Hematopoietic multipotent progenitor cell treated with erythropoietin and hydrocortisone succinate and interleukin-3 and kit ligand, for 4 days (in vitro differentiated cells): ENCODE measurements at places on chromosomes 6 and 20.

DNA sequence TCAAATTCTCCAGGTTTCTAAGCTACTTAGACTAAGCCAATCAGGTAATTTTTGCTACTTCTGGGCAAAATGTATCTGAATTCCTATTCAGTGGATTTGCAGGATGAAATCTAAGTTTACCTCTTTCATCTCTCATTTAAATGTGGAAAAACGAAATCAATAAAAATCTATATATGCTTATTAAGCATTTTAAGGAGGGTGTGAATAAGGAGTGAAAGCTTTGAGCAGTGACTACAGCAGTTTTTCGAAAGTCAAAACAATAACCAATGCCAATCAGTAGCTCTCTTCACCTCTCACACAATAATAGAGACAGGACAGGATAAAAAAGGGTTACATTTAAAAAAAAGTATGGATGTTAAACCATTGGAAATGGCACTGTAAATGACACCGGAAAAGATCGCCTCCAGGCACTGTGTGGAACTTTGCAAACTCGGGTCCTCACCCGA lies 476 bp upstream of the BCKDHB start:
- no peak for DNase-seq

DNA sequence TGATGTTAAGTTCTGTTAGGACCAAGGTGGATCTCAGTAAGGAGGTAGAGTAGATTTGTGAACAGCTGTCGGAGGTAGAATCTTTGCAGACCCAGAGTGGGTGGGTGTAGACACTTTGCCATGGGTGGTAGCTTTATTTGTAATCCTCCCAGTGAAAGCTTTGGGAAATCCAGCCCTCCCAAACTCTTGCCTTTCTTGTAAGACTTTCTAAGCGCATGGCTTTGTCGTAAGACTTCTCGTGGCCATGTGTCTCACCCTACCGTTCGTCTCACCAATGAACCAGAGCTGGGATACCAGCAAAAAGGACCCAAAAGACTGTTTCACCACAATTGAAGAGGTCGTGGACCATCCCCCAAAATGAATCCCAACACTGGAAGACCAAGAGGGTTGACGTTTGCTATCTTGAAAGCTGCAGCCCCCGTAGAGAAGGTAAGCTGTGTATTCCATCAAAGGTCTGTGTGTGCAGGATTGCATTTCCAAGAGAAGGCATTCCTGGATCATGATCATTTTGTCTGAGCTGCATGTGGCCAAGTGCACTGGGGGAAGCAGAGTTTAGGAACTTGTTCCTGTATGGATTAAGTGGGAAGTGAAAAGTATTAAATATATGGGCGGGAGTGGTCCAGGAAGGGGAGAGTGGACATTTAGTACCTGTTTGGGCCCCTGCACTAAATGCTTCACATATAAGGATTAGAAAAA lies 5.8 kb upstream of the TMEM14A start:
- DNase-seq, result no peak

GRCh38 chr20:9532069-9532838 lies 17.9 kb downstream of the LAMP5 start:
- DNase-seq, result no peak

- no peak for DNase-seq
These were observed 65.0 kb upstream of the HIVEP1 start for GRCh38 chr6:11947063-11947462.

DNA sequence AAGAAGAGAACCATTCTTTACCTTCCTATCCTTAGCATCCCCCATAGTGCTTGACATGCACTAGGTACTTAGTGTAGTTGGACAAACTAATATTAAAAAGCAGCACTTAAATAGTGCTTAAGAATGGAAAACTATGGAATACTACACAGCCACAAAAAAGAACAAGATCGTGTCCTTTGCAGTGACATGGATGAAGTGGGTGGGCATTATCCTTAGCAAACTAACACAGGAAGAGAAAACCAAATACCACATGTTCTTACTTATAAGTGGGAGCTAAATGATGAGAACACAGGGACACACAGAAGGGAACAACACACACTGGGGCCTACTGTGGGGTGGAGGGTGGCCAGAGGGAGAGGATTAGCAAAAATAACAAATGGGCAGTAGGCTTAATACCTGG lies 66.8 kb downstream of the EPHA7 start:
- no peak for DNase-seq

DNA sequence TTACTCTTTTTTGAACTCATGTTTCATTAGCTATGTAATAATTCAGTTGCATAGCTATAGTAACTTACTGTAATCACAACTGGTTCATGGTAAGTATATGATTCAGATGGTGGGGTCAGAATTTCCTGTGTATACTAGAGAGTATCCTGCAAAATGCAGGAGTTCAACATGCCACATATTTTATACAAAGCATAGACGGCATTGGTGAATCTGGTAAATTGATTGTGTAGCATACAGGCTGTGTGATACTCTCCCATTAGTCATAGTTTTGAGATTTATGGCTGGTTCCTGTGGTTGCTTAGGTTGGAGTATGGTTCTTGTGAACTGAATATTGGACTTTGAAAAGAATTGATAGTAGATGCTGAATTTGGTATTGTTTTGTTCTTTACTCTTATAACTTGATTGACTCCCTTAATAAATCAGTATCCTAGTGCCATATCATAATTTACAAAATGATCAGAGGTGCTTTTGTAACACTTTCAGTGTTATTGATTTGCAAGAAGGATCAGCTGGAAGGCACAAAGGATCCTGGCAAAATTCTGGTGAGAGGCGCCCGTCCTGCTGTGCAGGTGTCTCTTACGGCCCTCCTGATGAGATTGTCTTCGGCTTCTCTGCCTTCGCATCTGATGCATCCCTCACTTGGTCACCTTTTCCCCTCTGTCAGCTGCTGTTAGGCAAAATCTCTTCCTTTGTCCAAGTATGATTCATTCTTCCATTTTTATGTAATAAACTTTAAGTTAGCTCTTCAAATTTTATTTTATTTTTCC lies 22.6 kb downstream of the SNX9 start:
- DNase-seq, result no peak

DNA sequence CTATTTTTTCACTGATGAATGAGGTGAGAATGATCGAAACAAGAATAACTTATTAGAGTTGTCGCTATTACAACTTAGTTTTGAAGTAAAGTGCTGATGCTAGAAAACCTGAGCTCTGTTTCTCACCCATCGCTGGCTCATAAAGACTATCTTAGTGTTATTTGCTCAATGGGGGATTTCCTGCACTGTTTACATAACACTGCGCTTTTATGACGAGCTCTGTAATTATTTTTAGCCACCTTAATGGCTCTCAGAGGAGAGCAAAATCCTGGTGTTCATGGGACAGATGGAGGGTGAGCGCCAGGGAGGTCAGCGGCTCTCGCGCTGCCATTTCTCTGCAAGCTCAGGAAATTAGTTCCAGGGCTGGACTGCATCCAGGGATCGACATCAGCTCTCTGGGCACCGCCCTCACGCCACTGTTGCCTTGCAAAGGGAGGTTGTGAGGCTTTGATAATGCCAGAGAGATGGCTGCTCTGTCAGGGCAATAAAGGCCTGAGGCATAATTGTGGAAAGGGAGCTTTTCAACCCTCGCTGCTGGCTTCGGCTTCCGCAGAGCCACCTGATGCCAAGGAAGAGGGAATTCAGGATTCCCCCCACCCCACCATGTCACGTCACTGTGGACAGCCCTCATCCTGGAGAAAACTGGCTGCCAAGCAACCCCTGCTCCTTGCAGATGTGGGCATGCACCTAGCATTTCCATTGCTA lies 72.0 kb downstream of the DACT2 start:
- peak; percentile 16 for DNase-seq

GRCh38 chr6:111603040-111603439 lies 2.6 kb downstream of the TRAF3IP2 start:
- no peak for DNase-seq

DNA sequence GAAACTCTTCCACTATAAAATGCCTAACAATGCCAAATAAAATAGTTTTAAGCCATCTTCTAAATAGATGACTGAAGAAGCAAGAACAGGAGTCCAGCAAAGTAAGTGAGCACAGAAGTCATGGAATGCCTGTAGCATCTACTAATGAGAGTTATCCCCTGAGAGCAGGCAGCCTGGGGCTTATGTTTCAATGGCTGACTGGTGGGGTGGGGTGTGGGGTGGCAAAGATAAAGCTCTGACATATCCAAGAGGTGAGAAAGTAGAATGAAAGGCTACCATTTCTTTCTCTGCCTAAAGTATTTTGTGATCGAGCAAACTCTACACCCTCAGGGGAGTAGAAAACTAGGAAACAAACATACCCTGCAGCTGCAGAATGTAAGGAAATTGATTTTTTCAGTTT lies 348.8 kb downstream of the TFAP2B start:
- no peak for DNase-seq

- DNase-seq, result peak; percentile 72
These were observed 149.1 kb downstream of the MTHFD1L start for GRCh38 chr6:151014404-151015100.

- peak; percentile 16 for DNase-seq
These were observed 166.7 kb upstream of the ADGRB3 start for GRCh38 chr6:68468244-68468884.

DNA sequence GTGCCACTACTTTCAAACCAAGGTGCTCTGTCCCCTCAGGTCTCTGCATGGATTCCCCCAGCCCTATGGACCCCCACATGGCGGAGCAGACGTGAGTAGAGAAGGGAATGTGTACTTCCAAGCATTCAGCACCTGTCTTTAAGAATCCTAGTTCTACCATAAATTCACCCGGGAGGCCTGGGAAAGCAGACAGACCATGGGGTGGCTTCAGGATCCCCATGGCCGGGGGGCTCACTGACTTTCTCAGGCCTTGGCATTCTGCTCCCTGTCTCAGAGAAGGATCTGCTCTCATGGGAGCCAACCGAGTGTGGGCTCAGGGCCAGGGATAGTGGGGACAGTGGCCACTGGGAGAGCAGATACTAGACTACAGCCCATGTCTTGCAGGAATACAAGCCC lies 2.3 kb downstream of the CDC25B start:
- DNase-seq, result no peak

DNA sequence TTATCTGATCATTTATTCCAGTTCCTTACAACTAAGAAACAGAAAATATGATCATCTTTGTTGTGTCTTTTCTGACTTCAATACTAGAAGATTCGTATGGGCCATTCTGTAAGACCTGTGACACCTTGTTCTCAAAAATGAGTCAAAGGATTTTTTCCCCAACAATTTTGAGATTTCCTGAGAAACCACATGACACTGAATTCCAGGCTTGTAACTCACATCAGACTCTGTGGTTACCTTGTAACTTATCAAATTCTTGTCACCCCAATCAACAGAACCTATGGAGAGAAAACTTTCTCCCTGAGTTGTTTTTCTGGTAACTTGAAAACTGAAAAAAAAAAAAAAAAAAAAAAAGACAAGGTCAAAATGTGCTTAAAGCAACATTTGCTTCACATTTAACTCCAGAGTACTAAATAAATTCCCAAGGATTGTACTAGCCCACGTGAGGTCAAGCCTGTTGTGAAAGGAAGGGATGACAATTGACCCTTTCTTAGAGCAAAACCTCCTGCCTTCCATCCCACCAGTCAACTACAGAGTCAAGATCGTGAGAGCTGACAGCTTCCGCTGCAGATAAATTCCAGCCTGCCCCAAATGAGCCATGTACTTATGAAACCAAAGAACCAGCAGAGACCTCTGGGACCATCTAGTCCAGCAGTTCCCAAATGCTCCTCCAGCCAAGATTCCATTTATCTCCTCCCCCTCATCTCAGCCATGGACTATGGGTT lies 140.3 kb downstream of the TBX18 start:
- no peak for DNase-seq

GRCh38 chr6:37088897-37089296 lies 81.1 kb upstream of the PIM1 start:
- DNase-seq, result no peak

- no peak for DNase-seq
These were observed 575.8 kb upstream of the ADGRB3 start for GRCh38 chr6:68059261-68059660.

- DNase-seq, result no peak
These were observed 782 bp upstream of the FOXA2 start for GRCh38 chr20:22584922-22585785.

DNA sequence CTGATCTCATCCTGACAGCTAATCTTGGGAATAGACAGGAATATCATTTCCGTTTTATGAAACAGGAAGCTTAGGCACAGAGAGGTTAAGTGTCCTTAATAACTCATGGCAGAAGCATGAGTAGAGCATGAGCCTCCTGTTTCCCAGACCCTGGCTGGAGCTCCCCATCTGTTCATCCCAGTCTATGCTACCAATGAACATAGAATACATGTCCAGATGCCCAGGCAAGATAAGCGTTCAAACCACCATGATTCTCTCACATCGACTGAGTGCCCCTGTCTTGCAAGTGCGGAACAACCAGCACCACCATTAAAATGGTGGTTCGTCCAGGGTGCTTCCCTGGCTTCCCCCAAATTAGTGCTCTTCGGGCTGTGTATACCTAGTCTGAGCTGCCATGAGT lies 217.1 kb downstream of the FARS2 start:
- peak; percentile 16 for DNase-seq

GRCh38 chr20:61933951-61934715 lies 131.5 kb downstream of the TAF4 start:
- no peak for DNase-seq

- peak; percentile 47 for DNase-seq
These were observed 3.7 kb downstream of the FAM162B start for GRCh38 chr6:116761779-116762178.

DNA sequence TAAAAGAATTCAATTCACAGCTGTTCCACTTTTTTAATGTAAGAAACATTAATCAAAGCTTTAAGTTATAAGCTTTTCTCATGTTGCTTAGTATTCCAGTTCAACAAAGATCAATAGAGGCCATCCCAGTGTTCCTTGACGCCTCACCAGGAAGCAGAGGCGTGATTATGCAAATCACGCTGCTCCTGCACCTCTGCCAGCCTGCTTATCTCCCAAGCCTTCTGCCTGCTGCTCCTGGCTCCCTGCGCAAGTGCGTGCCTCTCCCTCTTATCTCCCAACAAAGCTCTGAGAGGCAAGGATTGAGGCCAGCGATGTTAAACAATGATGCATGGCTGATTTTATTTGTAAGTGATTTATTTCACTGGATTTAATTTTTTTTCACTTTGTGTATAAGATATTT lies 42.8 kb downstream of the INSM1 start:
- DNase-seq, result peak; percentile 76

- DNase-seq, result no peak
These were observed 206.8 kb upstream of the PLCB4 start for GRCh38 chr20:8862092-8862491.

DNA sequence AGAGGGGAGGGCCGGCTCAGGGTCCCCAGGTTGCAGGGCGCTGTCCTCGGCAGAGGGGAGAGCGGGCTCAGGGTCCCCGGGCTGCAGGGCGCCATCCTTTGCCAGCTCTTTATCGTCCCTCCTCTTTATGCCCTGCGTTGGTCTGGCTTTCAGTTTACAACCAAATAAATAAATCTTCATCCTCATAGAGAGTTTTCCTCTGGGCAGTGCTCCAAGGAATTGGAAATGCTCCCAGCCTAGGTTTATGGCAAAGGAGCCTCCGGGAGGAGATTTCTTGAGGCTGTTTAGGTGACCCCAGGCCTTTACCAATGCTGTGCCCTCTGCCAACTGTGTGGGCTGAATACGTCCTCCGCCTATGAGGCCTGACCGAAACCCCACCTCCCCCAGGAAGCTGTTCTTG lies 60.2 kb downstream of the CHMP4B start:
- DNase-seq, result no peak

- no peak for DNase-seq
These were observed 232.9 kb downstream of the BCKDHB start for GRCh38 chr6:80339421-80339820.

- no peak for DNase-seq
These were observed 573.5 kb downstream of the CD109 start for GRCh38 chr6:74269600-74269858.

- peak; percentile 56 for DNase-seq
These were observed 48.8 kb downstream of the CTCFL start for GRCh38 chr20:57476084-57476526.
